ENCODE measurements at places on chromosomes 16 and 17. TPM values are rescaled to one million over a fixed set of nuclear protein-coding genes. Genes with fewer than 3 reads are reported as not detected.

The HBA1 gene
- total RNA-seq, result 15.2 TPM

The P2RX1 gene
- total RNA-seq, result 2.0 TPM

The SLC16A5 gene
- 19.8 TPM for total RNA-seq

The CKLF gene
- total RNA-seq, result 36.6 TPM

The CTRB1 gene
- total RNA-seq, result not detected

The SPPL2C gene
- total RNA-seq, result not detected

The TP53TG3D gene
- 1.5 TPM for total RNA-seq

The KATNIP gene
- total RNA-seq, result 46.9 TPM

The IGF2BP1 gene
- not detected for total RNA-seq

The CA7 gene
- total RNA-seq, result not detected

GRCh38 chr16:84511831-84512230, 7.4 kb upstream of the MEAK7 start:
- DNase-seq, result no peak

GRCh38 chr16:89200850-89201411, 594 bp upstream of the SLC22A31 start:
- DNase-seq, result no peak

DNA sequence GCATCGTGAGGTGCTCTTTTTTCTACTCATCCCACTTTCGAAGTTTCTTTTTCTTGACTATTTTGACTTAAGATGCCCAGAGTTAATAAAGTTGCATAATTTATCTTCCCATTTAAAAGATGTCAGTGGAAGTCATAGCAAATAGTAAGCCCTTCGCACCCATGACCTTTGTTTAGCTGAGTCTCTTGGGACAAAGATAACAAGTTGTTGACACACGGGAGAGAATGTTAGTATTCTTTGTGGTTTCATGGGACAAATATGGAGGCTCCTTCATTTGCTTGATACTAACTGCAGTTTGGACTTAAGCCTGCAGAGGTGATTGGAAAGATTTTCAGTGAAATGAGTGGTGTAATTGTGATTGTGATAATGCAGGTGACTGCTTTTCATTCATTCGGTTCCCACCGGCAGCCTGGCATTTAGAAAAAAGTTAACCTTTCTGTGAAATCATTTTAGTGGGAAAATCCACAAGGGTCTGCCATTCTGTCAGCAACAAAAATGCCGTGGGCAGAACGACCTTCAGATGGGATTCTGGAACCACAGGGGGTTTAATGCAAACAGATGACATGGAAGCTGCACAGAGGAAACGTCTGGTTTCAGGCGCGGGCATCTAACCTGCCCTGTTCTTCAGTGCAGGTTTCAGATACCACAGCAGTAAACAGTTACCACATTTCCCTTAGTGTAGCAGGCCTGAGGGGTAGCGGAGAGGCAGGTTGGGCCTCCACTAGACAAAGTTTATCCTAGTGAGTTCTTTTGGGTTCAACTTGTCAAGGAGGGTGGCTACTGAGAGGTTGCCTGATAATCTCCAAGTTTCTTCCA, 123.0 kb downstream of the RPTOR start:
- DNase-seq, result no peak

GRCh38 chr16:17850581-17851250, 380.0 kb upstream of the XYLT1 start:
- DNase-seq, result no peak

GRCh38 chr17:34771891-34772290, 189.4 kb downstream of the CCT6B start:
- DNase-seq, result no peak

- DNase-seq, result no peak
Measured at GRCh38 chr16:64532117-64532516, 589.7 kb downstream of the CDH11 start.

GRCh38 chr17:51121620-51122472, 1.2 kb upstream of the SPAG9 start:
- peak; percentile 98 for DNase-seq

GRCh38 chr17:13922885-13923284, 146.4 kb upstream of the COX10 start:
- DNase-seq, result no peak

GRCh38 chr16:80652441-80652840, 111.6 kb downstream of the DYNLRB2 start:
- DNase-seq, result no peak

DNA sequence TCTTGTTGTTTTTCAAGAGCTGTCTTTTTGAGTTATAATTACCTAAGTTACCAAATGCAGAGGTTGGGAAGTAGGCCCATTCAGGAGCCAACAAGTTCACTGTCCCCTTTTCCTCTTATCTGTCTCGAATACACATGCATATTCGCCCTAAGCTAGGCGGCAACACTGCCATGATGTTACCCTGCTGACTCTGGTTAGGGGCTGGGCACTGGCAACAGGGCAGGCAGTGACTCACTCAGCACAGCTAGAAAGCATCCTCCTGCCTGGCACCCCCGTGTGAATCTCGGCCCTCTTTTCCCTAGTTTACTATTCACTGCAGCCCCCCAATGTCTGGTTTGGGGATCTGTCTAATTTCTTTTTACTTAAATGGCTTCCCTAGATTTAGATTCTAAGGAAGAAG, 13.8 kb downstream of the DBF4B start:
- no peak for DNase-seq

GRCh38 chr16:13315642-13316427, 414.4 kb downstream of the SHISA9 start:
- no peak for DNase-seq

DNA sequence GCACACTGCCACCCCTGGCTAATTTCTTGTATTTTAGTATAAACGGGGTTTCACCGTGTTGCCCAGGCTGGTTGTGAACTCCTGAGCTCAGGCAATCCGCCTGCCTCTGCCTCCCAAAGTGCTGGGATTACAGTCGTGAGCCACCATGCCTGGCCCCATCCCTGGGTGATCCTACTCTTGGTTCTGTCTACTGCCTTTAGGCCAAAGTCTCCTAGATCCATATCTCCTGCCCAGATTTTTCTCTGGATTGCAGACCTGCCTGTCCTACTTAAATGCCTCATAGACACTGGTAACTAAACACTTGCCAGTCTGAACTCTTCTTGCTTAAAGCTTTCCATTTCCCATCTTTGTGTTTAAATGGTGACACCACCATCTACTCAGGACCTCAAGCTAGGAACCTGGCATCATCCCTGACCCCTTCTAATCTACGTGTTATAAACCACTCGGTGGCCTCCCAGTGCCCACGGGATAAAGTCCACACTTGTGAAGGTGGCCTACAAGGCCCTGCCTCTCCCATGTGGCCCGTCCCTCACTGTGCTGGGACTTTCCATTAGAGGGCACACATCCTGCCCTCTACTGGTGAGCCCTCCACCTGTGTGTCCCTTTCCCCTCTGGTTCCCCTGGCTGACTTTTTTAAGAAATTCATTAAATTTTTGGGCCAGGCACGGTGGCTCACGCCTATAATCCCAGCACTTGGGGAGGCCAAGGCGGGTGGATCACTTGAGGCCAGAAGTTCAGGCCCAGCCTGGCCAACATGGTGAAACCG, 51.1 kb downstream of the USP43 start:
- no peak for DNase-seq

DNA sequence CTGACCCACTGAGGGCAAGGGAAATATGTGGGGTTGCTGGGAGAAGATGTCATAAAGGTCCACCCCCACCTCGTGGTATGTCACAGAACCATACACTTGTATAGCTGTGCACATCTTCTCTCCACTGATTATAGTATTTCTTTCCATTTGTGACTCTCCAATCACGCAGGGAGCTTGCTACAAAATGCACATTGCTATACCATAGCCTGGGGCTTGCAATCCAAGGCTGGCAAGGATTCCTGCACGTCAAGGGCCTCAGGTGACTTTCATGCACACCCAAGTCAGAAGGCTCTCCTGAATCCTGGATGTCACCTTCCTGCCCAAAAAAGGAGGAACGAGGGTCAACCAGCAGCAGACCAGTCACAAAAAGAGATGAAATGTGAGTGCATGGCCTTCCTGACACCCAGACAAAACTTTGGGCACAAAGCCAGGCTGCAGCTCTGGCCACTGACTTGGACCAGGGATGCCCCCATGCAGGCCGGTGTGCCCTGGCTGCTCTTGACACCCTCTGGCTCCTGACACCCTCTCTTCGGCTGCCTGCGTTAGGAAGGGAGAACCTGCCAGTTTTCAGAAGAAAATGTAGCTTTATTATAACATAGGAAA, 12.1 kb downstream of the TBC1D26 start:
- no peak for DNase-seq

- DNase-seq, result no peak
Measured at GRCh38 chr17:31538080-31538762, 146.7 kb downstream of the RAB11FIP4 start.

- no peak for DNase-seq
Measured at GRCh38 chr17:28112606-28113005, 70.1 kb downstream of the NLK start.

- peak; percentile 78 for DNase-seq
Measured at GRCh38 chr17:17356149-17356930, 53.2 kb downstream of the NT5M start.

DNA sequence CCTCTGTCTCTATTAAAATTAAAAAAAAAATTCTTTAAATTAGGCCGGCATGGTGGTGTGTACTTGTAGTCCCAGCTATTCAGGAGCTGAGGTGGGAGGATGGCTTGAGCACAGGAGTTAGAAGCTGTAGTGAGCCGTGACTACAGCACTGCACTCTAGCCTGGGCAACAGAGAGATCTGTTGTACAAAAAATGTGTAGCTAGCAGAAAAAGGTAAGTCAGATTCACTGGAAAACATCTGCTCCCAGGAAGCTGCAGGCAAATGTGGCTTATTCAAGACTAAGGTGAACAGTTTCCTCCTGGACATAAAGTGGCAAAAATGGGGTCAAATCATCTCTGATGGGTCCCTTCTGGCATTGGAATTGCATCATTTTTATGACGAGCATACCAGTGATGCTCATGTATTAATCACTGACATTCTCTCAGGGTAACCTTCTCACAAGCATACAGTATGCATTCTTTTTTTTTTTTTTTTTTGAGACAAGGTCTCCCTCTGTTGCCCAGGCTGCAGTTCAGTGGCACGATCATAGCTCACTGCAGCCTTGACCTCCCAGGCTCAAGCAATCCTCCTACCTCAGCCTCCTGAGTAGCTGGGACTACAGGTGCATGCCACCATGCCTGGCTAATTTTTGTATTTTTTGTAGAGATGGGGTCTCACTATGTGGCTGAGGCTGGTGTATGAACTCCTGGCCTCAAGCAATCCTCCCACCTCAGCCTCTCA, 48.7 kb downstream of the CPPED1 start:
- no peak for DNase-seq

GRCh38 chr17:59914274-59914854, 21.4 kb downstream of the RPS6KB1 start:
- DNase-seq, result no peak

DNA sequence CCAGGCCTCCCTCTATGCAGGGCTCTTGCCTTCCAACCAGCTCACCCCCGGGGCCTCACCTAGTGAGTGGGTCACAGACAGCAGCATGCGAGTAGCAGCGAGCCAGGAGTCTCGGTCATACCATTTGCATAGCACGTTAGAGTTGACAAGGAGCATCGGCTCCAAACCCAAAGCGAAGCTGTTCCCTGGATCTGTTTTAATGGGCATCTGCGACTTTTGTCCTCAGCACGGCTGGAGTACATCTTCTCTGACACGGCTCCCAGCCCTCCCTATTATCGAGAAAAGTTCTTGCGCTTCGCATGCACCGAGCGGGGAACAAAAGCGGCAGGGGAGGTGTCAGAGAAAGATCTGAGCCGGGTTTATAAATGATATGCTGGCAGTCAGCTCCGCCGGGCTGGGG, 253.3 kb downstream of the MAF start:
- DNase-seq, result no peak

DNA sequence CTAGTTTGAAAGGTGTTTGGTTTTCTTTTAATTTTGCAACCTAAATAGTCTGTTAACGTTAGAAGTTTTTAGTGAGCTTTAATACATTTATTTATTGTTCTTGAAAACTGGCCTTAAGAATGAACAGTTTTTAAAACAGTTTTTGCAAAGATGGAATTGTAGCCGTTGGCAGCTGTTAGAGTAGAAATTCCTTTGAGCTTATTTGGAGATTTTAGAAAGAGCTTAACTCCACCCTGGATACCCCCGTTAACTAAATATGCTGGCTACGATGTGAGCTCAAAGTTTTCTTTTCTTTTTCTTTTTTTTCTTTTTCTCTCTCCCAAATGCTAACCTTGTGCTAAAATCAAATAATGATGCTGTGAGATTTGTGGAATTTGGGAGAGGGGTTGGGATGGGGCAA, 75.2 kb downstream of the COX10 start:
- DNase-seq, result no peak

DNA sequence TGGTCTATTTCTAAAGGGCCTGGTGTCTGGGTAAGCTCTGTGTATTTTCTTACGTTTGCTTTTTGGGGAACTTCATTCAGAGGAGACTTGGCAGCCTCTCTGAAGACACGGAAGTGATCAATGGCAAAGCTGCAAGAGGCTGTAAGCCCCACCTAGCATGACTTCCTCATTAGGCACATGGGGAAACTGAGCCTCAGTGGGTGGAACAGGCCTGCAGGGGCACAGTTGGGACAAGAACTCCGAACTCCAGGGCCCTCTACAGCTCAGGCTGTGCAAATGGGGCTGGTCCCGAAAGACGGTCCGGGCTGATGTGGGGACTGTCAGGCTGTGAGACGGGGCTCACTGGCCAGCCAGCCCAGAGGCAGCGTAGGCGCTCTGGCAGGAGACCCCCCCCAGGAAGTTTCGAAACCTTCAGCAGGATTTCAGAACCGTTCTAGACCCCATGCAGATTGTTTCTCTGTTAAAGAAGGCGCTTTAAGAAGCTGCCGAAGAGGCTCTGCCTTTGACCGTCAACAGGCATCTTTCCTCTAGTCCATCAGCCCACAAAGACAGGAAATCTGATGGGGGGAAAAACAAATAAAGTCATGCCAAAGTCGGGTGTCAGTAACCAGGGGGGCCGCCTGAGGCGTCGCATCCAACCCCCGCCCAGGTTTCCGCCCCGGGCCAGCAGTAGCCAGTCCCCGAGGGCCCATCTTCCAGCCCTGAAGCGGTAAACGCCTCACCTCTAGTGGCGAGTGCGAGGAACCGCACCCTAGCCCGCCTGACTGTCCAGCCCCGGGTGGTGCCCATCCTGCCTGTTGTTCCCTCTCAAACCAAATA, 79.8 kb upstream of the TBC1D3K start:
- DNase-seq, result no peak

GRCh38 chr17:65914784-65915342, 277.1 kb downstream of the CEP112 start:
- DNase-seq, result no peak

GRCh38 chr17:78977997-78978973, 1.4 kb downstream of the LGALS3BP start:
- no peak for DNase-seq

DNA sequence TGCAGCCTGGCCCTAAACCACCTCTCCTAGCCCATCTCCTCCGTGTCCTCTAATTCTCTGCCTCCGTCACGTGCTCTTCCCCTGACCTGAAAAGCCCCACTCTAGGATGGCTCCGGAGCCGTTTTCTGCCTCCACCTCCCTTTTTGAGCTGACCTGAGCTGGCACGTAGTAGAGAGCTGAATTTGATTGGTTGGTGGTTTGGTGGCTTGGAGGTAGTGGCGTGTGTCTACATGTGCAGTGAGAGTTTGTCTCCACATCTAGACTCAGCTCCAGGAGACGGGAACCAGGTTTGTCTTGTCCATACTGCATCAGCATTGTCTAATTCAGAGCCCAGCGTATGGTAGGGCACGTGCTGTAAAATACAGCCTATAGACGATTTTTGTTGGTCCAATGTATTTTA, 3.0 kb downstream of the SBK1 start:
- DNase-seq, result no peak

GRCh38 chr16:50599494-50599893, 51.3 kb downstream of the NKD1 start:
- DNase-seq, result no peak

GRCh38 chr16:11262915-11263314, 6.2 kb downstream of the TNP2 start:
- DNase-seq, result no peak

All from breast epithelium (tissue), 4 donors.